ENCODE measurements at places on chromosomes 1 and 21.

DNA sequence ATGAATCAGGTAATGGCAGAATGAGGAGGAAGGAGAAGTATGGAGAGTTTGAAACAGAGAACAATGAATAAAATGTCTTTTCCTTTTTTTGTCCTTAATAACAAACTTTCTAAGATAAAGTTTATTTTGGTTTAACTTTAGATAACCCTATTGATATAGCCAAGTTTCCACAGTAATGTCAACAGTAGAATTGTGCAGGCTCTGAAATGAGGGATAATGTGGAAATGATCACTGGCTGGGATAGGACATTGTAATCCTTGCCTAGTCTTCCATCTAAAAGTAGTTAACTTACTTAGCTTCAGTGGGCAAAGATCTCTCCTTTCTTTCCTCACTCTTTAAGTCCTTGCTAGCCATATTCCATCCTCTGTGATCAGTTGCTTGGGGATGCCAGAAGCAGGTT is 52.8 kb downstream of the NTMT2 start:
- no peak for DNase-seq

GRCh38 chr1:56468518-56468917 is 110.8 kb downstream of the PLPP3 start:
- DNase-seq, result no peak

GRCh38 chr1:198968866-198969265 is 330.0 kb downstream of the PTPRC start:
- DNase-seq, result no peak

- DNase-seq, result no peak
Measured at GRCh38 chr1:177442584-177442983, 271.8 kb downstream of the BRINP2 start.

- DNase-seq, result peak; percentile 62
Measured at GRCh38 chr1:66764994-66765578, 12.8 kb downstream of the DYNLT5 start.

- peak; percentile 94 for DNase-seq
Measured at GRCh38 chr1:21818656-21819055, 6.6 kb downstream of the LDLRAD2 start.

GRCh38 chr21:37575580-37575979 is 209.0 kb downstream of the DYRK1A start:
- DNase-seq, result no peak

DNA sequence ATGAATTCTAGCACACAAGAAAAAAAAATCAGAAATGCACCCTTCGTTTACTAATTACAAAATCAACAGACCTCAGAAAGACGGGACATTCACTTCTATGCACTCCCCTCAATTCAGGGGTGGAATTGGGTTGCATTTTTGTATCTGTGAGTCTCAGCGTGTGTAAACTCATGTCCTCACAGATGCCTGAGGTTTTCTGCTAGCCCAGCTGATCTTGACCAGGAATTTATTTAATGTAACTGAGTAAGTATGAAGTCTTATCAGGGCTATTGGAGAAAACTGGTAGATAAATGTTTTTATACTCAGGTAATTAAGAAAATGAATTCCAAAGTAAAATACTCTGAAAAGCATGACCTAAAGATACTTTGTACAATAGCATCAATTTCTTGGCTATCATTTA is 167.7 kb downstream of the RUNX1 start:
- DNase-seq, result no peak

DNA sequence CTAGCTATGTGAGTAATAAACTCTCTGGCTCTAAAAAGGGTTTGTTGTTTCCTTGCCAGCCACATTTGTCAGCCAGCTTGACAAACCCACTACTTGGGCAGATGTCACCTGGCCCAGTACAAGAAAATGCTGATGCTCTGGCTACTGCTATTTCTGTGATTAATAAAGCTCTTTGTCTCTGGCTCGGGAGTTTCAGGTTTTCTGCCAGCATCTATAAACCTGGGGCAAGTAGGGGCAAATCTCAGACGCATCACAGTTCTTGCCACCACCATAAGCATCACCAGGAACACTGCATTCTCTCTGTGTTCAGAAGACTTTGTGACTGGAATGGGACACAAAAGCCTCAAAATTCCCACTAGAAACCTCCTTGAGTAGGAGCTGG is 2.5 kb downstream of the ITLN2 start:
- DNase-seq, result no peak
